Stimulated activated CD4-positive, alpha-beta T cell treated with anti-CD3 and anti-CD28 coated beads, Interleukin-12 subunit alpha, Interleukin-12 subunit beta, amount 100 ng/mL, for 48 hours (primary cell): ENCODE measurements at places on chromosomes 4 and X.

- DNase-seq: no peak
Observed at GRCh38 chr4:53537606-53538005, 53.7 kb downstream of the LNX1 start.

DNA sequence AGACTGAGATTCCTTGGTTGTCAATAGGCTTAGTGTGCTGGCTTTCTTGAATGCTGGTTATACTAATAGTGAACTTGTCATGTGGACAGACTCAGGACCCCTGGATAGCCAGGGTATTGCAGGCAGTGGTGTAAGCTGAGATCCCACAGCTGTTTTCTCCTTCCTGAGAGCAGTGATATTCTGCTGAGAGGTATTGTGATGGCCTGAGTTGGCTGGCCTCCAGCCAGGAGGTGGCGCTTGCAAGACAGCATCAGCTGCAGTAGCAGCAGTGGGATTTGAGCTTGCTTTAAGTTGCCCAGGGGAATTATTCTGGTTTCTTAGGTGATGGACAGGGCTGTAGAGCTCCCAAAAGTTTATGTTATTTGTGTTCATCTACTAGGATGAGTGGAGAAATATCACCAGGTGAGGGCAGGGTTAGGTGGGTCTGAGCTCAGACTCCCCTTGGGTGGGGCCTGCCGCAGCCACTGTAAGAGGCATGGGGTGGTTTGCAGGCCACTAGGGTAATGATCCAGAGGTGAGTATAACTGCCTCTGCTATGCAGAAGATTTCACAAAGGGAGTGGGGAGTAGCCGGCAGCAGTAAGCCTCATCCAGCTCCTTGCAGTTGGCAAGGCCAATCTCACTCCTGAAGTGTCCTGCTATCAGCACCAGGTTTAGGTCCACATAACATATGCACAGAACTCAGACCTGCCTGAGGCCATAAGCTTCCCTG lies 66.2 kb downstream of the IL15 start:
- no peak for DNase-seq

DNA sequence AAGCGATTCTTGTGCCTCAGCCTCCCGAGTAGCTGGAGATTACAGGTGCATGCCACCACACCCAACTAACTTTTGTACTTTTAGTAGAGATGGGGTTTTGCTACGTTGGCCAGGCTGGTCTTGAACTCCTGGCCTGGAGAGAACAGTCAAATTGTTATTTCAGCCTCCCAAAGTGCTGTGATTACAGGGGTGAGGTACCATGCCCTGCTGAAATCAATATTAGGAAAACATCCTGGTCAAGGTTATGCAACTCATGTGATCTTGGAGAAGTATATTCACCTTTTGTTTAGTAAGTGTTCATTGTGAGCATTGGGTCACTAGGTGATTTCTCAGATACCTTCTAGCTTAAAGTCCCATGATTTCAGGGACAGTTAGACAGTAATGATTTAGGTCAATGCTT lies 167.8 kb downstream of the AASDH start:
- no peak for DNase-seq

GRCh38 chr4:10245751-10246150 lies 129.2 kb upstream of the WDR1 start:
- no peak for DNase-seq

GRCh38 chr4:38223782-38224236 lies 263.6 kb downstream of the PTTG2 start:
- no peak for DNase-seq

DNA sequence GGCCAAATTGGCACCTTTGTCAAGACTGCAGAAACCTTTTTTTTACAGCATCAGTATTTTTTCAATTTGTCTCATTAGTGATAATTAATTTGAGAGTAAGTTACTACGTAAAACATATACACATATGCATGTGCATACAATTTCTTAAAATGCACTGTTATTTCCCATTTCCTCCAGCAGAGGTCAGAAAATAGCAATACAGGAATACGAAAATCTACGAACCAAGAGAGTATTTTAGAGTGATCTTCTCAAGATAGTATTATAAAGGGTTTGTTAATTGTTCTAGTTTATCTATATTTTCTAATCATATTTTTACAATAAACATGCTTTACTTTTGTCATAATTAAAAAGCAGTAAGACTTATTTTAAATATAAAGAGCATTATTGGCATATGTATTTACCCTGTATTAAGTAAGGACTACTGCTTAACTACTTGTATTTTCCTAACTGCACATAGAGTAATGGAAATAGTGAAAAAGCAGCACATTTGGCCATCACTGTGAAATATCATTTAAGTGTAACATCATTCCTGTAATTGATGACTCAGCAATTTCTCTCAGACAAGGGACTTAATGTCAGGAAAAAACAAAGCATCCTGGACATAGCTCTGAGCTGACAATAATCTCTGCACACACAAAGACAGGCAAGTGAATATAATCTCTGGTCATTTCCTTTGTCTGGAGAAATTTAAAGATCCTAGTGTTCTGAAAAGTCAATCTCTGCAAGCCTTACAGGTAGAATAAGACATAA lies 45.6 kb downstream of the MAOB start:
- no peak for DNase-seq

DNA sequence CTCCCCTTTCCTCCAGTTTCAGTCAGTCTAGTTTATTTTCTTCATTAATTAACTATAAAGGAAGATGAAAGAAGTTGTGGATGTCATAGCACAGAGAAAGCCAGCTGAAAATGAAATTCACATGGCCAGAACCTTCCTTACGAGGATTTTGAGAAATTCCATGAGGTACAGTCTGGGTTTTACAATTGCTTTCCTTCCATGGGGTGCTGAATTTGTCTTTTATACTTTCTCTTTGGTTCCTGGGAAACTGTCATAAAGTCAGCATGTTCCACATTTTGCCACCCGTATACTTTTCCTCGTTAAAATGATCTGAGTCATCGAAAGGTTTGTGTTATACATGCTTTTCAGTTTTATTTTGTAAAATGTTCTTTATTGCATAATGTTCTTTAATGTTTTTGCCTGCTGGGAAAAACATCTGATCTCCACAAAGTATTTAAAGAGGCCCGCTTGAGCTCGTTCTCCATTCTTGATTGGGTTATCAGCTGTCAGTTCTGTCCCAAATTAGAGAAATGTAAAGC lies 78.1 kb upstream of the CLDN34 start:
- DNase-seq: no peak

GRCh38 chrX:110012818-110013485 lies 10.0 kb downstream of the TMEM164 start:
- no peak for DNase-seq

- DNase-seq: no peak
Observed at GRCh38 chrX:2694914-2695267, 3.8 kb downstream of the CD99 start.

DNA sequence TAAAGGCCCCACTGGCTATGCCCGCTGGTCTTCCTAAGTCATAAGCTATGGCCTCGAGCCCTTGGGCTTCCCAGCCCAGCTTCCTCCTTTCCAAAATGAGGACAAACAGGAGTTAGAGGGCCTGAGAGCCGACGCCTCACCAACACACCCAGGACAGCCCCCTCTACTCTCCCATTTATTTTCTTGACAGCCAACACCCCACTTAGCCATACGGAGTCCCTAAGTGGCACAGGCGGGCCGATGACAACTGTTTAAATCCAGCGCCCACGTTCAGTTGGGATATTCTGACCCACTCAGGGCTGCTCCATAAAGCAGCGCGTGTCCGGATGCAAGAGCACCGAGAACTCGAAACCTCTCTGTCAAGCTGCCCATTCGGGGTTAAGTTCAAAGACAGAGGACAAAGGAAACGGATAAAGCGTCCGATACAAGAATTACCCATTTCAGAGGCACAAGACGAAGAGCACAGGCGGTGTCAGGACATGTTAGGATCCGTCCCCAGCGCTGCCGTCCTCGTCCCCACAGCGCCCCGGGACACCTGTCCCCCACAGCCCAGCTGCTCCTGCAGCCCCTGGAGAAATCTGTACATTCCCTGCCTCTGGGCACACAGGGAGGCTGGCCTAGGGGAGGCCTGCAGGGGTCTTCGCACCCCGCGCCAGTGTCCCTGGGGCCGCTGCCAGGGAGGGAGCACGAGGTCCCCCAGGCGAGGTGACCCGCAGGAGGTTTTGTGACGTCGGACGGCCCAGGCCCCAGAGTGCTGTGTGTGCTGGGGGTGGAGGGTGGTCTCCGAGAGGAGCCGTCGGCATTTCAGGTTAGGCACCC lies 1.2 kb downstream of the PRKX start:
- DNase-seq: no peak

DNA sequence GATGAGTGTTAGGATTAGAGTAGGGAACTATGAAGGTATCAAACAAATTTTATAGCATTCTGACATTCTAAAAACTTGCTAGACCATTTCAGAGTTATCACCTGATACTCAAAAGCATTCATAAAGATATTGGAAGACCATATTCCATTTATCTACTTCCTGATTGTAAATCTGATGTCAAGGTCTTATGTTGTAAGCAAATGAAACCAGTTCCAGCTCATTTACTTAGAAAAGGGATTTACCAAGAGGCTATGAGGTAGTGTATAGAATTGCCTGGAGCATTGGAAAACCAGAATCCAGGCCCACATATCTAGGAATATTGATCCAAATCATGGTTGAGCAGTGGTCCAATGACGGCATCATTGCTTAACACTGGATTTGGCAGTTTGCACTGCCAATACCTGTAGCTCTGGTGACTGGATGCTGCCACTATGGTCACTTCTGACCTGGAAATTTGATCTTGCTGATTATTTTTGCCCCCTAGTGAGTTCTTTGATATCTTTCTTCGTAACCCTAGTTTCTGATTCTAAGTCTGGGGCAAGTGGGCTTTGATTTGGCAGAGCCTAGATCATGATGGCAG lies 25.4 kb downstream of the ARFIP1 start:
- DNase-seq: no peak

- DNase-seq: no peak
Observed at GRCh38 chr4:161714931-161715330, 448.9 kb downstream of the FSTL5 start.

GRCh38 chrX:53085661-53086229 lies 3.6 kb downstream of the TSPYL2 start:
- no peak for DNase-seq

- no peak for DNase-seq
Observed at GRCh38 chr4:96993560-96993959, 1149.7 kb downstream of the STPG2 start.

GRCh38 chr4:85946821-85947220 lies 413.0 kb downstream of the MAPK10 start:
- DNase-seq: no peak

GRCh38 chr4:17134565-17134964 lies 236.1 kb upstream of the LDB2 start:
- no peak for DNase-seq

GRCh38 chrX:47278691-47279090 lies 45.9 kb downstream of the USP11 start:
- DNase-seq: no peak

- DNase-seq: no peak
Observed at GRCh38 chrX:13200398-13200797, 119.5 kb downstream of the ATXN3L start.

DNA sequence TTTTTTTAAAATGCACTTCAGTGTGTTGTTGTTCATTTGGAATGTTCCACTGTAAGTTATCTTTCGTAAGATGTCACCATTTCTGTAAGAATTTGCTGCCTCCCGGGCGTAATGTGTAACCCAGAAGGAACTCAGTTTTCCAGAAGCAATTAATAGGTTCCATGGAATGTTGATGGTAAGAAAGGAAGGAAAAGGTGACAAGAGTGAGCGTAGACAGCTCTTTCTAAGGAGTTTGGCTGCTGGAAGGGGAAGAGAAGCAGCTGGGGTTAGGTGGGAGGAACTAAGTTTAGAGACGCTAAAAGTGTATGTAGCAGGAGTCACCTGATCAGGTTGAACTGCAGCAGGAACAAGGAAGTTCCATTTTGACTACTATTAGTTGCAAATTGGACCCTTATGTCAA lies 35.9 kb downstream of the PNMA5 start:
- DNase-seq: no peak

DNA sequence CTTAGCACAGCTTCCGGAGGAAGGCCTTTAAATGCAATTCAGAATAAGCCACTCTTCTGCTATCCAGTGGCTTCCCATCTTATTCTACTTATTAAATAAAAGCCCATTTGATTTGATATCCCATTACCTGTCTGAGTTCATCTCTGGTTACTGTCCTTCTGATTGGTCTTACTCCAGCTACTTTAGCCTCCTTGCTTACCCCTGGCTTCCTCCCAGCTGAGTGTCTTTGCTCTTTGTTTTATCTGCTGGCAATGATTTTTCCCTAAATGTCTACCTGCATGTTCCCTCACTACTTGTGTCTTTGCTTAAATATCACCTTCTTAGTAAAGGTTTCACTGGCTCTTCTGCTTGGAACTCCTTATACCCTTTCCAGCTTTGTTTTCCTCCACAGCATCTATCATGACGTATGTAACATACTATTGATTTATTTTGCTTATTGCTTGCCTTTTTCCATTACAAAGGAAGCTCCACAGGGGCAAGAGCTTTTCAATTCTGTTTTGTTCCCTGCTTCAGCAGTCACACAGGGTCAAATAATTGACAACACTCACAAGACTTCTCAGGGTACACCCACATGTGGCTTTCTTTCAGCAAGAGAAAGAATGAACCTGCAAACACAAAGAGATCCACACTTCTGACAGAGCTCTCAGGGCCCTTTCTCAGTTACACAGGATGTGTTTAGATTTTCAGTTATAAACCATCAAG lies 63.8 kb downstream of the TBC1D19 start:
- no peak for DNase-seq

DNA sequence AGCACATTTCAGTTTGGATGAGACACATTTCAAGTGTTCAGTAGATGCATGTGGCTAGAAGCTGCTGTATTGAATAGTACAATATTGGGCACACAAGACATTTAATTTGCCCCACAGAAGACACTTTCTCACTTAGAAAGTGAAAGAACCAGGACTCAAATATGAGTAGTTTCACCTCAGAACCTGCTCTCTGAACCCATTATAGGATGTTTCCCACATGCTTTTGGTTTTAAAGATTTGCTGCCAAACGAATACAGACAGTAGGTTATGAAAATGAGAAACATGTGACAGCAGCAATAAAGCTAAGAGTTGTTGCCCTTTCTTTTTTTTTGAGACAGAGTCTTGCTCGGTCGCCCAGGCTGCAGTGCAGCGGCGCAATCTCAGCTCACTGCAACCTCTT lies 32.3 kb downstream of the C4orf54 start:
- no peak for DNase-seq

GRCh38 chr4:156242390-156242789 lies 288.7 kb upstream of the CTSO start:
- no peak for DNase-seq

- DNase-seq: no peak
Observed at GRCh38 chrX:66914080-66914479, 275.2 kb upstream of the EDA2R start.
